ENCODE measurements at places on chromosomes 4 and X.

DNA sequence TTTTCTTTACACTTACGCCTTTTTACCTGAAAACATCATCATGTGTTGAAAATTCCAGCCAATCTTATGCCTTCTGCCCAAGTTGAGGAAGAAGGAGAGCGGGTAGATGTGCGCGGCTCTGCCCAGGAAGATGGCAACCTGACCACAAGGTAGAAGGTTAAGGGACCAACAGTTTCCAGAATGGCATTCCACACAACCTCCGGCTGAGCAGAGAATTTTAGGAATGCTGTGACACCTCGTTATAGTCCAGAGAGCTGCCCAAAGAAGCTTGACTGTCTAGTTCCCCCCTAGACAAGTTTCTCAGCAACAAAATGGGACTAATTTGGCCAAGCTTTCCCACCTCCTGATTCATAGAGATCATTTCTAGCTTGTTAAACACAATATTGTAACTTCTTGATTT lies 75.1 kb downstream of the CHST7 start:
- no peak for DNase-seq

DNA sequence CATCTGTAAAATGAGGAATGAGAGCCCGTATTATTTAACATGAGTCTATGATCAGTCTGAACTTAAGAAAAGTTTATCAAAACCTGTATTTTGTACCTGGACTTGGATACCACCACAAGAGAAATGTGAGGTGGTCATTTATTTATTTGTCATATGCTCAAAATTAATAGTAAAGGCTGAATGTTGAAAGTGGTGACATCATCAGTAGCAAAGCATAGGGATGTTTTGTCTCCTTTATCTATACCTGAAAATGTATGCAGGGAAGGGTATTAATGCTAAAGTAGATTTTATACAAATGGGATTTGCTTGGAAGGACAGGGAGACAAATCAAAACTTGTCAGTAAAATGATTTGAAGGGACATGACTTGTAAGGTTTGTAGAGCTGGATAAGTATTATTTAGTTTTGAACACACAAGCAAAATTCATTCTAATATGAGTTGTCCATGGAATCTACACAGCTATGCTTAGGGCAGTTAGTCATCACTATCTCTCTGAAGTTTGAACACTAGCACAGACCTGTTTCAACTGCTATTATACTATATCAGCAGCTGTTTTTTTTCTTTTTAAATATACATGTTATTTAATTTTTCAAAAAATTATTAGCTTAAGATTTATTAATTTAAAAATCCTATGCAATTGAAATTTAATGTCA lies 52.4 kb upstream of the GUCY1A1 start:
- DNase-seq = no peak

- no peak for DNase-seq
Observed at GRCh38 chr4:80026100-80026499, 46.9 kb downstream of the ANTXR2 start.

- peak; percentile 11 for DNase-seq
Observed at GRCh38 chr4:146654687-146655520, 16.2 kb downstream of the POU4F2 start.

- no peak for DNase-seq
Observed at GRCh38 chr4:40722576-40723161, 27.1 kb upstream of the NSUN7 start.

All from fibroblast of mammary gland (primary cell).